ENCODE measurements at places on chromosomes 1 and 21. TPM values are rescaled to one million over a fixed set of nuclear protein-coding genes. Genes with fewer than 3 reads are reported as not detected.
A peak's percentile ranks its signal among the peaks of the same experiment; 100 is the strongest.

The BSND gene
- 0.07 TPM for total RNA-seq

The OLFM3 gene
- total RNA-seq: not detected

The TSNAX gene
- 38.0 TPM for total RNA-seq

The BRINP3 gene
- total RNA-seq: not detected

The PLA2G2D gene
- total RNA-seq: not detected

DNA sequence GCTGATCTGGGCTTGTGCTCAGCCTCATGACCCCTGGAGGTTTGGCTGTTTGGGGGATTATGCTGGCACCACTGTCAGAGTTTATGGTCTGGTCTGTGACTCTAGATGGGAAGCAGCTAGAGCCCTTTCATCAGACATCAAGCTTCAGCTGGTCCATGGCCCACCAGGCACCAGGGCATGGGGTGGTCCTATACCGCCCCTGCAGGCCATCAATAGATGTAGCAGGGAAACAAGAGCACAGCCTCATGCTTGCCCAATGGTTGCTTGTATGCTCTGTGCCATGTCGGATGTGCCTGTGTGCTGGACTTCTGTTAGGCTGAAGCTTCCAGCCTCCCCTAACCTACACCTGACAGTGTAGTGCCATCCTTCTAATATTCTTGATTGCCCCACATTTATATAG lies 71.1 kb upstream of the CD34 start:
- peak; percentile 36 for DNase-seq
- no peak overlapping the region for H3K4me3 ChIP-seq
- no peaks in the 10 kb centered on the region for H3K36me3 ChIP-seq
- H3K27me3 ChIP-seq: peaks cover 26% of the 10 kb centered on the region
- no peak overlapping the region for H3K27ac ChIP-seq
- H3K4me1 ChIP-seq: no peaks in the 10 kb centered on the region

DNA sequence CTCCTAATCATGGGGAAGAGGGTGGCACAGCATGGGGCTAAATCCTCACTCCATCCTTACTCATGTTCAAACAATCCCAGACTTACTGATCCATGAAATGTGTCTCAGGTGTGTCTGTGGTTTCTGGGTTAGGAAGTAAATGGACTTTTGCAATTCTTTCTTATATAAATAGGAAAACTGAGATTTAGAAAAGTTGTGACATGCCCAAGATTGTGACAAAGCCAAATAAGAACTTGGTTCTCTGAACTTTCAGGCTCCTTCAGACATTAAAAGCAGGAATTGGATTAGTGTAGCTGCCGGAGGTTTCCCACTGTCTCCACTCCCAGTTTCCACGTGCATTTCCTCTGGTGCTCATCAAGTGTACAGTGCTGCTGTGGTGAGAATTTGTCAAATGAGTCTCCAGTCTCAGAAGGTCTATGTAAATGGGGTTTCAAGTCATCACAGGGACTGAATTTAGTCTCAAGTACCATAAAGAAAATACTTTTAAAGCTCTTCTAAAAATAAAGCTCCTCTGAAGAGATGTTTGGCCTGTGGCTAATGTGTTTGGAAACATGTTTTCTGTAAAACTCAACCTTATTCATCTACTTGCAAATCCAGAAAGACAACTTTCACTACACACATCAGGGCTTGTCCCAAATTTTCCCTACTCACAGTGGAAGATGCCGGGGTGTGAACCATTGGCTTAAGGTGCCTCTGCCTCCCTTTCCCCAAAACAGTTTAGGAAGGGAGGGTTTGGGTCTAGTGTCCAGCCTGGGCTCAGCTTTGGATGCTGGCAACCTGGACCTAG lies 115.2 kb downstream of the NGF start:
- no peaks in the 10 kb centered on the region for H3K4me1 ChIP-seq
- no peaks in the 10 kb centered on the region for H3K36me3 ChIP-seq
- H3K27ac ChIP-seq: no peak overlapping the region
- H3K27me3 ChIP-seq: peaks cover 4% of the 10 kb centered on the region
- no peak overlapping the region for H3K4me3 ChIP-seq

- peaks cover 51% of the 10 kb centered on the region for H3K36me3 ChIP-seq
- H3K4me3 ChIP-seq: no peak overlapping the region
- no peak overlapping the region for H3K27ac ChIP-seq
- no peak for DNase-seq
Measured at GRCh38 chr1:172556461-172556860, 23.5 kb downstream of the SUCO start.

DNA sequence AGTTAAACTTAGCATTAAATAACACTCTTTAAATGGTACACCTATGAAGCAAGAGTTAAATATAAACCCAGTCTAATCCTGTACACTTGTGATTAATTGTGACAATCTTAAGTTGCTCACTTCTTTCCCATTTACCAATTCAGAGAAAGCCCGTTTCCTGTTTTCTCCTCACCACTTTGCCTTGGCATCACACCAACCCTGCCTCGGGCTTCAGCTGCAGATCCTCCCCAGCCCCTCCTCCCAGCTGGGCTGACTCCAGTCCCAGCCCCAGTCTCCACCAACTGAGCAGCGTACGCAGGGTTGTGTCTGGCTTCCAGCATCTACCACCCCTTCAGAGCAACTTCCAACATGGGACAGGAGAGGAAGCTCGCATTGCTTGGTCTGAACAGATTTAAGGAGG lies 4.1 kb downstream of the PYCR2 start:
- H3K4me1 ChIP-seq: peaks cover 44% of the 10 kb centered on the region
- no peaks in the 10 kb centered on the region for H3K27me3 ChIP-seq
- no peak overlapping the region for H3K4me3 ChIP-seq
- peak overlapping the region; percentile 64 for H3K27ac ChIP-seq
- no peak for DNase-seq

- H3K4me1 ChIP-seq: peaks cover 80% of the 10 kb centered on the region
- H3K27ac ChIP-seq: no peak overlapping the region
- no peak for DNase-seq
Measured at GRCh38 chr1:235009074-235009473, 119.6 kb downstream of the TOMM20 start.

DNA sequence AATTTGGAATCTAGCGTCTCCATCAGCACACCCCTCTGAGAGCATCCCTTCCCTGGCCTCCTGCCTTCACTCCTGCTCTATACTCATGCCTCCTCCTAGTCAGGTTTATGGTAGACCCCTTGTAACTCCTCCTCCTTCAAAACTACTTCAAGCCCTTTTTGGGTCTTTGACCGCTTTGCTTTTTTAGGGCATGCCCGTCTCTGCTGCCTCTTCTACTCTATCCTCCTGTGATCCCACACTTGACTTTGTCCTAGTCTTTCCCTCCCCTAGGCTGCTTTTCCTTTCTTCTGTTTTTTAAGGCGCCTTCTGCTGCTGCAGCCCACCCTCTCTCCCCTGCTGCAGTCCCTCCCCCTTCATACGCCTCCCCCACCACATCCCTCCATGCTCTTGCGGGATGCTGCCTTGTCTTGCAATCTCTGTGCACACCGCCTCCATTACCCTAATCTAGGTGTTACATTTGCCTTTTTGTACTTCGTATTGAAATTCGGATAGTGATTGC lies 1.5 kb downstream of the SNX27 start:
- H3K27ac ChIP-seq: peak overlapping the region; percentile 90
- peaks cover 3% of the 10 kb centered on the region for H3K36me3 ChIP-seq

GRCh38 chr1:201751872-201752271 lies 77.1 kb upstream of the IPO9 start:
- H3K27me3 ChIP-seq: peaks cover 30% of the 10 kb centered on the region
- H3K36me3 ChIP-seq: no peaks in the 10 kb centered on the region
- DNase-seq: no peak
- no peak overlapping the region for H3K4me3 ChIP-seq
- H3K27ac ChIP-seq: no peak overlapping the region

DNA sequence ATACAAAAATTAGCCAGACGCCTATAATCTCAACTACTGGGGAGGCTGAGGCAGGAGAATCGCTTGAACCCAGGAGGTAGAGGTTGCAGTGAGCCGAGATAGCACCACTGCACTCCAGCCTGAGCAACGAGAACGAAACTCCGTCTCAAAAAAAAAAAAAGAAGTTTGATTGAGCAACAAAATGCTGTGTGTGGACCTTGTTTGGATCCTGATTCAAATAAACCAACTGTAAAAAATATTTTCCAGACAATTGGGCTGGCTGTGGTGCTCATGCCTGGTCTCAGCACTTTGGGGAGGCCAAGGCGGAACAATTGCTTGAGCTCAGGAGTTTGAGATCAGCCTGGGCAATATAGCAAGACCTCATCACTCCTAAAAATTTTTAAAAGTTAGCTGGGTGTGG lies 16.8 kb downstream of the PTAFR start:
- H3K27me3 ChIP-seq: peaks cover 58% of the 10 kb centered on the region
- H3K27ac ChIP-seq: no peak overlapping the region
- DNase-seq: no peak

DNA sequence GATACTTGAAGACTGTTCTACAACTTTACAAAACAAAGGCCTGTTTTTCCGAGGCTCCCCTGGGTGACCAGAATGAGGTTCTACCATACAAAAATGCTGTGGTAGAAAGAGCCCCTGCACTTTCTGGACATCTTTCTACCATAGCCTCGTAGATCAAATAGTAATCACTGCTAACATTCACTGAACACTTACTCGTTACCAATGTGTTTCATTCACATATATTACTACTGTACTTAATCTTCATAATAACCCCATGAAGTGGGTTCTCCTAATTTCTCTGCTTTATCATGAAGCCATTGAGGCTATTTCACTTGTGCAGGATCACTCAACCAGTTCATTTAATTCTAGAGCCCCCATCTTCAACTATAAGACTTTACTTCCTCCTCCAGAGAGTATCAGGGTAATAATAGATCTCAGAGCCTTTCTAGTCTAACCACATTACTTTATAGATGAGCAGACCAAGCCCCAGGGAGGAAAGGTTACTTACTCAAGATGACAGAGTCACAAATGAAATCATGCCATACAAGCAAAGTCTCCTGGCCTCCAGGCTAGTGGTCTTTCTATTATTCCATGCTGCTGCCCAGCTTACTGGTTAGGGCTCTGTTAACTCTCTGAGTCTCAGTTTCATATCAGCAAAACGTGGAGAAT lies 46.7 kb upstream of the OSBPL9 start:
- H3K36me3 ChIP-seq: no peaks in the 10 kb centered on the region
- H3K4me3 ChIP-seq: no peak overlapping the region
- peaks cover 37% of the 10 kb centered on the region for H3K4me1 ChIP-seq
- H3K27me3 ChIP-seq: no peaks in the 10 kb centered on the region

DNA sequence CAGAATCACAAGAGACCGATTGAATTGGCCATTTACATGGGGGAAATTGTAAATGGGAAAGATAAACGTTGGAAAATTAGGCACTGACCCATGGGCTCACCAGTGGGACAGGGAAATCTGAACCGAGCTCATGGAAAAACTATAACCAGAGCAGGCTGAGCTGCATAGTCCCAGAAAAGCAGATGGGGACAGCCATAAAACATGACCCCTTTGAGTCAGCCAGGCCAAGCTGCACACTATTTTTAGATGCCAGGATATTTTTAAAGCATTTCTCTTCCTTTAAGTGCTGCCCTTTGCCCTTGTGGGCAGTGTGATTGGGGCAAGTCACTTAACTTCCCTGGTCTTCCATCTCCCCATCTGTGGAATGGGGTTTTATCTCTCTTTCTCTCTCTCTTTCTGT lies 184.1 kb downstream of the FOXD2 start:
- no peaks in the 10 kb centered on the region for H3K4me1 ChIP-seq
- H3K27me3 ChIP-seq: peaks cover 4% of the 10 kb centered on the region
- no peak for DNase-seq

- no peaks in the 10 kb centered on the region for H3K27me3 ChIP-seq
- no peak overlapping the region for H3K4me3 ChIP-seq
- peaks cover 20% of the 10 kb centered on the region for H3K36me3 ChIP-seq
- H3K27ac ChIP-seq: no peak overlapping the region
- H3K4me1 ChIP-seq: peaks cover 42% of the 10 kb centered on the region
- peak; percentile 63 for DNase-seq
Measured at GRCh38 chr21:14737922-14738321, 191.8 kb upstream of the SAMSN1 start.

DNA sequence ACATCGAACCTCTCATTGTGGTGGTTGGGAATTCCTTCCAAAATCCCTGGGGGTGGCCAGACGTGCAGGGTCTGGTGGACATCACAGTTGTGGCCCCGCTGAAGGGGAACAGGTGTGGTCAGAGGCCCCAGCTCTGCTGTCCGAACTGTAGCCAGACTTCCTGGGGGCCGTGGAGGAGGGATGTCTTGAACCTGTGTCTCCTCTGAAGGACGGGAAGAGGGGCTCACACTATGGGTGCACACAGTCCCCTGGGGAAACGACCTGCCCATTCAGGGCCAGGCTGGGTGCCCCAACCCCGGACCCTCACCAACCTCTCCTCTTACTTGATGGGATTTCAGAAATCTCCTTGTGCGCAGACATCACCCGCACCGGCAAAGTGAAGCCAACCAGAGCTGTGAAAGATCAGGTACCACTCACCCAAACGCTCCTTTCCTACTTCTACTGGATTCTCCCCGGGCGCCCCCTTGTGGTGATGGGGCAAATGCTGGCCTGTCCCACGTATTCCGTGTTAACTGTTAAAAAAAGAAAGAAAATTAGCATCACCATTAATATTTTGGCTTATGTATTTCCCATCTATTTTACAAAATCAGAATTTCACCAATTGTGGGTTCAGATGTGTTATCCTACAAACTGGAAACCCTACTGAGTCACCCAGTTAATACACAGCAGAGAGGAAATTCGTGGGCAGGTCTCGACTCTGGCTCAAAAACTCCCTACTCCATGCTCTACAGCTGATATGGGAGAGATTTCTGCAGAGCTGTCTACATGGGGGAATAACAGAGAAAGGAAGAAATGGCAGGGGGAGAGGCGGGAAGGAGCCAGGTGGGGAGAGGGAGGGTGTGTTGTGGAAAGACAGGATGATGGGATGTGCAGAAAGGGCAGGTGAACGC lies 28.1 kb downstream of the PADI4 start:
- no peaks in the 10 kb centered on the region for H3K4me1 ChIP-seq
- H3K27ac ChIP-seq: no peak overlapping the region
- peak; percentile 66 for DNase-seq
- no peak overlapping the region for H3K4me3 ChIP-seq
- peaks cover 7% of the 10 kb centered on the region for H3K27me3 ChIP-seq

DNA sequence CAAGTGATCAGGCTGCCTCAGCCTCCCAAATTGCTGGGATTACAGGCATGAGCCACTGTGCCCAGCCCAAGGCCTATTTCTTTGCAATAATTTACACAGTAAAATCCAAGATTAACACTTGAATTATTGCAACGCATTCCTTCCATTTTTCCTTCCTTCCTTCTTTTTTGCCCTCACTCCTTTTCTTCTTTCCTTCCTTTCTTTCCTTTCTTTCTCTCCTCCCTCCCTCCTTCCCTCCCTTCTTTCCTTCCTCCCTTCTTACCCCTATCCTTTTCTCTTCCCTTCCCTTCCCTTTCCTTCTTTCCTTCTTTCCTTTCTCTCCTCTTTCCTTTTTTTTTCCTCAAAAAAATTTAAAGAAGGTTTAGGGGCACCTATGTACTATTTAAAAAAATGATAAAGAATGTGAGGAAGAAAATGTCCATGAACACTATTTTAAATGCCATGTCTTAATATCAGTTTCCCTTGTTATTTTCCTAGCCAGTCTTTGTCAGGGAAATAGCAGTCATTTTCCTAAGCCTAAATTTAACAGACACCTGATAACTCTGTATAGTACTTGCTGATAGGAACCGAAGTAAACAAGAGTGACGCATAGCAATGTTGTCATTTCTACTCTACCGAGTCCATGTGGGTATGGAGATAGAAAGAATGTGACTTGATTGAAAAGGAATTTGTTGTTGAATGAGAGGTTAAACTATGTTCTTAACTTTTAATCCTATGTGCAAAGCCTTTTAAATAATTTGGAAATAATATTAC lies 79.8 kb upstream of the HMCN1 start:
- H3K27me3 ChIP-seq: no peaks in the 10 kb centered on the region
- H3K4me3 ChIP-seq: no peak overlapping the region
- H3K4me1 ChIP-seq: peaks cover 2% of the 10 kb centered on the region
- H3K36me3 ChIP-seq: peaks cover 19% of the 10 kb centered on the region
- DNase-seq: no peak
- H3K27ac ChIP-seq: no peak overlapping the region

- no peak overlapping the region for H3K4me3 ChIP-seq
- H3K27me3 ChIP-seq: peaks cover 13% of the 10 kb centered on the region
- no peaks in the 10 kb centered on the region for H3K4me1 ChIP-seq
- H3K36me3 ChIP-seq: no peaks in the 10 kb centered on the region
Measured at GRCh38 chr1:203178821-203179666, 3.4 kb upstream of the MYBPH start.
